A549 treated with GW870086 at 1 μM for 4 hours (cell line): ENCODE measurements at places on chromosomes 6 and 20. TPM values are rescaled to one million over a fixed set of nuclear protein-coding genes. Genes with fewer than 3 reads are reported as not detected.

Gene PPP1R14C
- total RNA-seq = 1.5 to 1.9 TPM (median 1.6 TPM) in 5 replicates

Gene CDC5L
- total RNA-seq = 11.5 to 16.3 TPM (median 12.7 TPM) in 5 replicates

Gene GSTA2
- total RNA-seq = not detected in 5 replicates

Gene KCNK16
- total RNA-seq = not detected in 5 replicates

Gene RNF182
- total RNA-seq = 3.5 to 5.1 TPM (median 4.2 TPM) in 5 replicates

Gene SLCO4A1
- 6.8 to 11.9 TPM (median 11.1 TPM) in 5 replicates for total RNA-seq

Gene TMEM63B
- 12.9 to 16.4 TPM (median 15.4 TPM) in 5 replicates for total RNA-seq

Gene ETV7
- 0.15 to 0.29 TPM (median 0.18 TPM) in 3 of 5 replicates, not detected in the others for total RNA-seq

Gene MAFB
- 0.13 to 0.31 TPM (median 0.16 TPM) in 5 replicates for total RNA-seq

Gene AURKA
- total RNA-seq = 99.1 to 112 TPM (median 106 TPM) in 5 replicates

Gene ZKSCAN8
- total RNA-seq = 2.7 to 5.8 TPM (median 5.4 TPM) in 5 replicates

Gene SLC13A3
- total RNA-seq = 0.12 to 0.17 TPM in 2 of 5 replicates, not detected in the others
